Esophagus squamous epithelium (tissue), 5 donors: ENCODE measurements at places on chromosomes 2 and 18. TPM values are rescaled to one million over a fixed set of nuclear protein-coding genes. Genes with fewer than 3 reads are reported as not detected.

DNA sequence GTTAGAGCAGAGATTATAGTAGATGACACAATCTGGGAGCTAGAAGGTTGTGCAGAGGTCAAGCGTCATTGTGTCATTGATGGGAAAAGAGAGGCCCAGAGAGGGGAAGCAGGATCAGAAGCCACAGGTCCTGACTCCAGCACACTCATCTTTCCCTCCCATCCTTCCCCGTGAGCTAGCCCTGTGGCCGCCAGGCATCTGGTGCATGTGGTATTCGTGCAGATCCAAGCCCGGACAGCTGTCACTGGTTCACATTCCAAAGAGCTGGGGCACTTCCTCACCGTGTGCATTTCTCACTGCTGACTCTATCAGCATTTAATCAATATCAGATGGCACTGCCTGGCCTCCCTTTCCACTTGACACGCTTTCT, 94.1 kb upstream of the THOC1 start:
- no peak for DNase-seq

GRCh38 chr2:17544256-17544655, 3.8 kb downstream of the VSNL1 start:
- DNase-seq: no peak

DNA sequence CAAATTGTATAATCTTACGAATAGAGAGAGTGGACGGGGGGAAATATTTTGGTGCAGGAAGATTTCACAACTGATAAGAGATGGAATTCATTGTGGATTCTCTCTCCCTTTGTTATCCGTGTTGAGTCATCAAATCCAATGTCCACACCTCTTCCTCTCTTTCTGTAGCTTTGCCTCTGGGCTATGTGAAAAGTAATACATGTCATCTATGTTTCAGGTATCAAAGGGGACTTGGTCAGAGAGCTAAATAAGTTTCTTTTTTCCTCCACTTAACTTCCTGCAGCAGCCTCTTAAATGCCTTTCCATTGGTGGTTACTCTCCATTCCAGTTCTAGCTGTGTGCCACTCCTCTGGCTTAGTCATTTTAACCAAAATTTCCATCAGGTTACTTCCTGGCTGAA, 169.3 kb upstream of the NXPH2 start:
- no peak for DNase-seq

DNA sequence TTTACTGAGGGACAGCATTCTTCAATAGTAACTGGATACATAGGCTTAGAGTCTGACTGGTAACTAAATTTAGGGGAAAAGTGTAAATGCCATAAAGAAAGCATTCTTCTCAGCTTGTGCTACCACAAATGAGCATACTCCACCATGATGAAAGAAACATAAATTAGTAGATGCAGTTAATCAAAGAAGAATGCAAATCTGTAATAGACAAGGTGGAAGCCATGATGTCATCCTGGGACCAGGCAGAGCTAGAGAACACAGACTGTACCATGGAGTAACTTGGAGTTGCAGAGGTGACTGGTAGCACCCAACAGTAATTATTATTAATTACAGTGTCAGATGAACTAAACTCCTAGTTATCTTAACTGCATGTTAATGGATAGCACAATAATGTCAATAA, 51.7 kb downstream of the RBKS start:
- no peak for DNase-seq

DNA sequence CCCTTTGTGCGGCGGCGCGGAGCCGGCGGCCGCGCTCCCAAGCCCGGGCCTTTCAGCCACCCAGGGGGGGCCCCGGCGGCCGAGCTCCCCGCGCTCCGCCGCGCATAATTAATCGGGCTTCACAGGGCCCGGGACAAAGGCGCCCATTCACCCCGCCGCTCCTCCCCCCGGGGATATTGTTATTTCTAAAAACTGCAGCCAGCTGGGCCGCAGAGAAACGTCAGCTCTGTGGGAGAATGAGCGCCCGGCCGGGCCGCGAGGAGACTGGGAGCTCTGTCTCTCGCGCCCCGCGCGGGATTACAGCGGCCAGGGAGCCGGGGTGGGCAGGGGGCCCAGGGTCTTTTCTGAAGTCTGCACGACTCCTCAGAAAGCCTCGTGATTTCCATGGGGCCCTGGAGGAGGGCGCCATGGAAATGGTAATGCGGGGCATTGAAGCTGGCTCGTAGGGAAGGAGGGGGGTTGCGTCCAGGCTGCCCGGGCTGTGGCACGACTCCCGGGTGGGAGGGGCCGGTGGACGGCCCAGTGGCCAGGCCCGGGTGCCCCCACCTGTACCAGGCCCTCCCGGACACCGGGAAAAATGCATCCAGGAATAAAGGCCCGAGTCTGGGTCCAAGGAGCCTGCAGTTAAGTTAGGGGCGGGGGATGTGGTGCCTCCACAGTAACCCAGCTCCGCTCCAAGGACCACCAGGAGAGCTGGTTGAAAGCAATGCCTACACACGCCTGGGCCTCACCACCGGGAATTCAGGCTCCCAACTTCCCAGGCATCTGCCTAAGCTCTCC, 125.3 kb downstream of the ZFP36L2 start:
- DNase-seq: no peak

GRCh38 chr2:188884046-188884445, 90.1 kb upstream of the COL3A1 start:
- DNase-seq: no peak

- DNase-seq: no peak
These were observed 37.2 kb upstream of the THSD7B start for GRCh38 chr2:136727973-136728699.

CRYGA gene
- total RNA-seq: not detected

ATF2 gene
- 18.0 TPM for total RNA-seq

SLC19A3 gene
- total RNA-seq: 0.53 TPM

IL18R1 gene
- 5.5 TPM for total RNA-seq

KCNK3 gene
- 0.73 TPM for total RNA-seq
